ENCODE measurements at places on chromosomes 3 and 15.
A peak's percentile ranks its signal among the peaks of the same experiment; 100 is the strongest.

DNA sequence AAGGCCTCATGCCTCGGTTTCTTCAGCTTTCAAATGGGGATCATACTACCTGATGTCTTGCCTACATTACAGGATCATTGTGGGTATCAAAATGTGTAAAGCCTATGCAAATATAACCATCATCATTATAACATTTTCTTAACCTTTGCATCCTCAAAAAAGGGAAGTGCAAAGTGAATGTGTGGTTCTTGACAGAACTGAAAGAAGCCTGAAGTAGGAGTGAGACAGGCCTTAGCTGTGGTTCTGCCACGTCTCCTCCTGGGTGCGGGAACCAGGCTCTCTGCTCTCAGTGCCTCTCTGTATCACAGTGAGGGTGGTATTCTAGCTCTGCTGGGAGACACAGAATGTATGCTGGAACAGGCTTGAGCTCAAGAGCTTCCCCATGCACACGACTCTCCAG lies 316.9 kb upstream of the ICE2 start:
- no peak for DNase-seq

DNA sequence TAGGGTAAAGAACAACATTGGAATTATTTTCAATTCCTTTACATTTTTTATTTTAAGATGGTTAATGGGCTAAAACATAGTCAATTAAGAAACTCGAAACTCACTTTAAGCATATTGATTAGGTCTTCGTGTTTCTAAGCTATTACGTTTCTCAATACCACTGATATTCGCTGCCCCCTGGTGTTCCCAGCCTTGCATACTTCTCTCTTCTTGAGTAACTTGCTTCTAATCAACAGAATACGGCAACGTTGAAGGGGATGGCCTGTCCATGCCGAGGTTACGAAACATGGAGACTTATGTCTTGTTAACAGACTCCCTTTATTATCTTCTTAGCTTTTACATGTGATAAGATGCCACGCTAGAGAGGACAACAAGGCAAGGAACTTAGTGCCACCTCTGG lies 43.6 kb downstream of the ROBO1 start:
- no peak for DNase-seq

DNA sequence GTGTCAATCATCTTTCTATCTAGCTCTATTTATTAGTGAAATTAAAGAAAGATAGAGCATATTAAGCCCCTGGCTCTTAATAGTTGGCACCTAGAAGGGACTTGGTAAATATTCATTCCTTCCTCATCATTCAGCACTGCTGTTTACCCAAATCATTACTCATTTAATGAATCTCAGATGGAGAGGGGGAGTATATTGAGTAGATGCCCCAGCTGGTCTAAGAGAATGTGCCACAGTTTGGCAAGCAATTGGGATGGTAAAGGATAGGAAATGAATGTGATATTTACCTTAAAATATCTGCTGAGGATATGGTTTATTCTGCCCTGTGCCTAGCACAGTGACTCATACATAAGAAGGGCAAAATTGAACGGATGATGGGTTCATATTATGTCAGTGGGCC lies 6.0 kb downstream of the IL1RAP start:
- DNase-seq, result no peak

GRCh38 chr3:173003471-173003870 lies 137.6 kb downstream of the SPATA16 start:
- DNase-seq, result no peak

DNA sequence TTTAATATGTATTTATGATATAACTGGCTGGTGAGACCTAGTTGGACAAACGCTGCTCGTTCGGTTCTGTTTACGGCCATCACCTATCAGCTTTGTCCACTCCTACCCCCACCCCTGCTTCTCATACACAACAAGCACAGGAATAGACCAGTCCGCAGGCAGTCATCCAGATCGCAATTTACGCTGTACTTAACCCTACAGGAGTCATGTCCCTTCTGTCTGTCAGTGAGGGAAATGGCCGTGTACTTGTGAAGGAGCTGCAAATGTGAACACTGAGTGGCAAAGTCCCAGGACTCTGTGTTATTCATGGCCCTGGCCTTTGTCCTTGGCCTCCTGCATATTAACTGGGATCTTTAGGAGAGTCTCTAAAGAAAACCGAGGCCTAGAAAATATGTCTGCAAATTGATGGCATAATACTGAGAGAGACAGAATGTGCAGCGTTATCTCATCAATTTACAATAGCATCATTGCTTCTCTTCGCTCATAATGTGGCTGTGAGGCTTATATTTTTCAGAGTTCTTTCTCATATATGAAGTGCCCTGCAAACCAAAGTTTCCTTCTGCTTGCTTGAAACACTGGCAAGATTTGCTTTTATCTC lies 7.2 kb upstream of the ABHD10 start:
- no peak for DNase-seq

GRCh38 chr15:86399041-86399954 lies 319.6 kb downstream of the AGBL1 start:
- DNase-seq, result no peak

DNA sequence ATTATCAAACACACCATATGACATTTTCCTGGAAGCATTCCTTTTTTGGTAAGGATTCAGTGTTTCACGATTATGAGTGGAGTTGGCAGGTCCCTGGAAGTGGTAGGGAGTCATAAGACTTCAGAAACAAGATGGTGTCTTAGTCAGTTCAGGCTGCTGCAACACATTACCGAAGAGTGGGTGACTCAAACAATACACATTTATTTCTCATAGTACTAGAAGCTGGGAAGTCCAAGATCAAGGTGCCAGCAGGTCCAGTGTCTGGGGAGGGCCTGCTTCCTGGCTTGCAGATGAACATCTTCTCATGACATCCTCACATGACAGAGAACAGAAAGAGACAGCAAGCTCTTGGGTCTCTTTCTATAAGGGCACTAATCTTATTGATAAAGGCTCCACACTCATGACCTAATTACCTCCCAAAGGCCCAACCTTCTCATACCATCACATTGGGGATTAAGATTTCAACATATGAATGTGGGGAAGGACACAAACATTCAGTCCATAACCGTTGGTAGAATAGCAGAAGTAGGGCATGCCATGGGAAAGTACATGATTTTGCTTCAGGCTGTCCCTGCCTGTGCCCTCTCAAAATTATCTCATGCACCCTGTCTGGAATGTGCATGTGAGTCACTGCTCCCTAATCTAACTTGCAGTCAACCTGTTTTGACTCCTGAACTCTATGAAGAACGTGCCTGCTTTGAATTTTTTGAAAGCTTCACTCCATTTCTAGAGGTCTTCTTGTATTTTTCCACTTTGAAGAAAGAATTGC lies 72.5 kb downstream of the GTPBP8 start:
- no peak for DNase-seq

DNA sequence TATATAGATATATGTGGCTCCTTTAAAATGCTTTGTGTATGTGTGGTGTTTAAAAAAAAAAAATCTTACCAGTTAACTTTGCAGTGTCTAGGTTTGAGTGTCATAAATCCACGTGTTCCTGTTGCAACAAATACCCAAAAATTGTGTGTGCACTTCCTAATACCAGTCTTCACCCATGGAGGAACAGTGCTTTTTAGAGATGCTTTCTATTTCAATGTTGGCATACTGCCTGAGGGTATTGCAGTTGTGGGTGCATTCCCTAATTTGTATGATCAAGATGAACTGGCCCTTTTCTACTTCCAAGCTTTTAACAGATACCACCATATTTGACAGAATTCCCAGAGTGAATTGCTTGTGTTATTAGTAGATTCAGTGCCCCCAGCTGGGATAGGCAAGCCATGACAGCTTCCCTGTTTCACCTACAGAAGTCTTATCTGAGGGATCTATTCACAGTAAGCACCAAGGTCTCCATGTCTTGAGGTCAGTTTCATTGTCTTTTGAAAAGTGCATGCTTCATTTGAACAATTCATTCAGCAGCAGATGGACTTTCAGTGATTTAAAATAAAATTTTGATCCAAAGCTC lies 68.9 kb upstream of the GOLGA6B start:
- no peak for DNase-seq

DNA sequence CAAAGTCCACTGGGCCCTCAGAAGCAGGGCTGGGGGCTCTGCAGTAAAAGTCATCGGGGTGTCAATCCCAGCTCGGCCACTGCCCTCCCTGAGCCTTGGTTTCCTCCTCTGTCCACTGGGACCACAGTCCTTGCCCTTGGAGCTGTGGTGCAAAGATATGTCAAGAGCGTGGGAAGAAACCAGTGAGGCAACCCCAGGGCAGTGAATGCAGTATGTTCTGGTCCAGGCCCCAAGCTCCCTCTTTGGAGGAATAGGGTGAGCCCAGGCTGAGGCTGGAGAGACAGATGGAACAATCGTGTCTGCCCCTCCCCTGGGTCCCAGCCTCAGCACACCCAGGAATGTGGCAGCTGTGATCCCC lies 779 bp downstream of the GRIP2 start:
- no peak for DNase-seq

- no peak for DNase-seq
Observed at GRCh38 chr3:135235541-135235940, 440.5 kb downstream of the EPHB1 start.

GRCh38 chr15:73752806-73753193 lies 351 bp downstream of the INSYN1 start:
- no peak for DNase-seq

GRCh38 chr15:78695046-78695671 lies 54.1 kb upstream of the CHRNB4 start:
- peak; percentile 18 for DNase-seq

- no peak for DNase-seq
Observed at GRCh38 chr3:29639578-29640290, 358.9 kb downstream of the RBMS3 start.

GRCh38 chr3:126889276-126890201 lies 93.4 kb upstream of the PLXNA1 start:
- no peak for DNase-seq

GRCh38 chr3:173905381-173905780 lies 507.8 kb downstream of the NLGN1 start:
- no peak for DNase-seq

- no peak for DNase-seq
Observed at GRCh38 chr15:62957130-62957529, 85.4 kb upstream of the TPM1 start.

GRCh38 chr15:98604983-98605382 lies 43.4 kb upstream of the IGF1R start:
- no peak for DNase-seq

DNA sequence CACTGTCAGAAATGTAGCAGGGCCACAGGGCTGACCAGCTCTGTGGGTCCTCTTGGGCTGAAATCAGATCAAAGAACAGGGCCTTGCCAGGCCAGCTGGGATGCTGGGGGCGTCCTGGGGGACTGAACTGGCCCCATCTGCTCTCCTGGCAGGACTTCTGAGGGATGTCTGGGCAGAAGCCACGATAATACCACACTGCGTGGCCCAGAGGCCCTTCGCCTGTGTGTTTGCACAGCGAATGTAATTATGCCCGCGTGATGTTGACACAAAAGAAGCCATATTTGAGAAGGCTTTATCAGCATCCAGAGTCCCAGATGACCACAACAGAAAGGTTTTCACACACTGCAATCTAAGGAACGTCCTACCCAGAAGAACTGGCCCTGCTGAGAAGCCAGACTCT lies 174.0 kb downstream of the RAB11A start:
- no peak for DNase-seq

DNA sequence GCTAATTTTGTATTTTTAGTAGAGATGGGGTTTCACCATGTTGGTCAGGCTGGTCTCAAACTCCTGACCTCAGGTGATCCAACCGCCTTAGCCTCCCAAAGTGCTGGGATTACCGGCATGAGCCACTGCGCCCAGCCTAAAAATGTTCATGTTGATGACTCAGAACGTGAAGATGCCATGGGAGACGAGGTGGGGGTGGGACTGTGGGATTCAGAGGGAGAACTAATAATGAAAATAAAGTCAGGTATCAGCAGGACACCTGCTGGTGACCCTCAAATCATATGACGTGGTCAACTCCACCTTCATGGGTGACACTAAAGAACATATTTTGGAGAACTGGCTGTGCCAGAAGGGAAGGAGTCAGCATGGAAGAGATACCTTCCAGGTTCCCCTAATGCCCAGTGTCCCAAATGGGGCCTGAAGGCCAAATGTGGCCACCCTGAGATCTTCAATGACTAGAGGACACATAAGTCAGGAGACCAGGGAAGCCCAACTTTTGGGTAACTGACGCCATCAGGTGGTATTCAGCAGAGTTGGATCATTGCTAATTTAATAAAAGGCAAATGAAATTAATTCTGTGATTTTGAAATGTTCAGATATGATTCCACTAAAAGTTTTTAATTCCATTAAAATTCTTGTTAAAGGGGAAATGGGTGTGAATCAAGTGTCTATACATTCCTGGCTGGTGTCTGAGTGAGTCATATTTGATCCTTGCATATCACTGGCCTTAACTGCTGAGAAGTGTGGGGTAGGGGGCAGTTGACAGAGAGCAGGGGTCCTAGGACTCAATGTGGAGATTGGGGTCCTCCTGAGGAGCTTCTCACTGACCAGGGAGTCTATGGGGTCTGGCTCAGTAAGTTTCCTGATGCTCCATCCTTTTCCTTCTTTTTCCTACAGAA lies 88.6 kb upstream of the GSK3B start:
- peak; percentile 12 for DNase-seq

DNA sequence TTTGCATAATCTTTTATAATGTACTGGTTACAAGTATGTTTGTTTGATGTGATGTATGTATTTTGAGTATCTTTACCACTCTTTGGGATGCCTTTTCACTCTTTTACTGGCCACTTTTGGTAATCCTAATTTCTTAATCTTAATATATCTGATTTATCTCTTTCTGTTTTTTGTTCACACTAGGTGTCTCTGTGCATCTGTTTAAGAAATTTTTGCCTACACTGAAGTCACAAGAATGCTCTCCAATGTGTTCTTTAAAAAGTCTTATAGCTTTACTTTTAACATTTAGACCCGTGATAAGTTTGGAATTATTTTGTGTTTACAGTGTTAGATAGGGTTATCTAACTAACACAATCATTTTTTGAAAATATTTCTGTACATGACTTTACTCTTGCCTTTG lies 659.1 kb downstream of the SI start:
- DNase-seq, result no peak

- no peak for DNase-seq
Observed at GRCh38 chr15:57534281-57534680, 57.4 kb upstream of the MYZAP start.

- DNase-seq, result no peak
Observed at GRCh38 chr3:141413391-141413790, 45.1 kb downstream of the ZBTB38 start.

DNA sequence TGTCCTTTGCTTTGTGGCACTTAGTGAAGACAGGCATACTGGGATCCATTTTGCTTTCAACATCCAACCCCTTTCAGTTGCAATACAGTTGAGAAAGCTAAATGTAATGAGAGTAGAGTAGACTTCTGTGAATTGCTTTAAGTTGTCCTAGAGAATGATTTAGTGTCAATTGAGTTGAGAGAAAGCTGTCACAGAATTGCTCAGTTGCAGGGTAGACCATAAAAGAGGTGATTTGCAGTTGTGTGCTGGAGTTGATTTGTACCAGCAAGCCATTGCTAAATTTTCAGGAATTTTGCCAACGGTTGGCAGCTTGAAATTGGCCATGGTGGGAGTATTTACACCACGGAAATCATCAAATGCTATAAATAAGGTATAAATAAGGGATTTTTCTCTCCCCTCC lies 2.2 kb downstream of the ABHD5 start:
- DNase-seq, result no peak

GRCh38 chr15:90814191-90814821 lies 54.1 kb upstream of the FURIN start:
- no peak for DNase-seq

All from hematopoietic multipotent progenitor cell treated with erythropoietin and hydrocortisone succinate and interleukin-3 and kit ligand, for 6 days (in vitro differentiated cells).